ENCODE measurements at places on chromosomes 1 and 21.

GRCh38 chr1:88684482-88685258 lies 597 bp downstream of the PKN2 start:
- DNase-seq, result peak; percentile 84

GRCh38 chr1:18344755-18345154 lies 136.0 kb upstream of the KLHDC7A start:
- DNase-seq, result peak; percentile 2

DNA sequence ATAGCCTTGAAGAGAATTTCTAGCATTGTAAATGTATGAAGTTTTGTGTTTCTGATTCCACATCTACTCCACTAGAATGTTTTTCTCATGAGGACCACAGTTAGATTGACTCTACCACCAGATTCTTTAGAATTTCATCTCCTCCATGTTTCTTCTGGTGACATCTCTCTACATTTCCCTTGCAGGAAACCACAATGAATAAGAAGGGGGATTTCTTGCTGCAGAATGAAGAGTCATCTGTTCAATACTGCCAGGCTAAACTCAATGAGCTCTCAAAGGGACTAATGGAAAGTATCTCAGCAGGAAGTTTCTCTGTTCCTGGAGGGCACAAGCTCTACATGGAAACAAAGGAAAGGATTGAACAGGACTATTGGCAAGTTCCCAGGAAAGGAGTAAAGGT lies 18.6 kb downstream of the GBP6 start:
- DNase-seq, result no peak

GRCh38 chr1:237619553-237619952 lies 271.2 kb downstream of the ZP4 start:
- DNase-seq, result no peak

GRCh38 chr1:59052166-59052590 lies 244.7 kb upstream of the FGGY start:
- peak; percentile 39 for DNase-seq

- peak; percentile 26 for DNase-seq
Measured at GRCh38 chr21:45109831-45110492, 35.6 kb downstream of the ADARB1 start.

GRCh38 chr1:204947747-204948146 lies 77.1 kb downstream of the NFASC start:
- no peak for DNase-seq

Data from astrocyte of the hippocampus (primary cell).